ENCODE measurements at places on chromosomes 5 and 9.

GRCh38 chr5:26026044-26026443, 1012.3 kb downstream of the CDH9 start:
- DNase-seq, result no peak

- no peak for DNase-seq
Observed at GRCh38 chr5:54476682-54477081, 21.2 kb downstream of the HSPB3 start.

DNA sequence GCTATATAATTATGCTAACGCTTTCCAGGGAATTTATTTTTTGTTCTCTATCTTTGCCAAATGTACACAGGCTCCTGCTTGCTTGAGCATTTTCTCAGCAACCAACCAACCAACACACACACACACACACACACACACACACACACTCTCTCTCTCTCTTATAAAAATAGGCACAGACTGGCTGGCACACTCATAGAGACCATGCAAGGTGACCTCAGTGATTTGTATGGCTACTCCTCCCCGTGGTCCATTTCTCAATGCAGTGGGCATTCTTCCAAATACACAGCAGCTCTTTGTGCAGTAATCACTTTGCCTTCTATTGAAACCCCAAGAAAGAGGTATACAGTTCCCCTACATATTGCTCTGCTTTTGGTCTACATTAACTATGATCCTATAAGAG, 416.0 kb downstream of the MAN2A1 start:
- no peak for DNase-seq

- no peak for DNase-seq
Observed at GRCh38 chr9:88006511-88007290, 32.4 kb upstream of the CDK20 start.

DNA sequence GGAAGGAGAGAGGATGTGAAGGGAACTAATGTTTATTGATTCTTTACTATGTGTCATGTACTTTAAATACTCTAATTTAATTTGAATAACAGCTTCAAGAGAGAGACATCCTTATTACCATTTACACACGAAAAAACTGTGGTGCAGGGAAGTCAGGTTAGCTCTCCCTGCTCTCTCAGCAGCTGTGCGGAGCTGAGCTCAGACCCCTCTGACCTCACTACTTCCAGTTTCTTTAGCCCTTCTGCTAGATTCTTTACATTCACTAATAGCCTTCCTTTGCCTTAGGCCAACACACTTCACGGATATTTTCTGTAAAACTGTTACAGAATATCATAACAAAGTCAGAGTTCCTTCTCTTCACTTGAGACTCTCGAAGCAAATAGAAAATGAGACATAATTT, 131.3 kb upstream of the ARRDC3 start:
- DNase-seq, result no peak

- no peak for DNase-seq
Observed at GRCh38 chr5:165805756-165806155, 2300.3 kb downstream of the MAT2B start.

GRCh38 chr5:11247224-11247623, 486.2 kb upstream of the DAP start:
- no peak for DNase-seq

DNA sequence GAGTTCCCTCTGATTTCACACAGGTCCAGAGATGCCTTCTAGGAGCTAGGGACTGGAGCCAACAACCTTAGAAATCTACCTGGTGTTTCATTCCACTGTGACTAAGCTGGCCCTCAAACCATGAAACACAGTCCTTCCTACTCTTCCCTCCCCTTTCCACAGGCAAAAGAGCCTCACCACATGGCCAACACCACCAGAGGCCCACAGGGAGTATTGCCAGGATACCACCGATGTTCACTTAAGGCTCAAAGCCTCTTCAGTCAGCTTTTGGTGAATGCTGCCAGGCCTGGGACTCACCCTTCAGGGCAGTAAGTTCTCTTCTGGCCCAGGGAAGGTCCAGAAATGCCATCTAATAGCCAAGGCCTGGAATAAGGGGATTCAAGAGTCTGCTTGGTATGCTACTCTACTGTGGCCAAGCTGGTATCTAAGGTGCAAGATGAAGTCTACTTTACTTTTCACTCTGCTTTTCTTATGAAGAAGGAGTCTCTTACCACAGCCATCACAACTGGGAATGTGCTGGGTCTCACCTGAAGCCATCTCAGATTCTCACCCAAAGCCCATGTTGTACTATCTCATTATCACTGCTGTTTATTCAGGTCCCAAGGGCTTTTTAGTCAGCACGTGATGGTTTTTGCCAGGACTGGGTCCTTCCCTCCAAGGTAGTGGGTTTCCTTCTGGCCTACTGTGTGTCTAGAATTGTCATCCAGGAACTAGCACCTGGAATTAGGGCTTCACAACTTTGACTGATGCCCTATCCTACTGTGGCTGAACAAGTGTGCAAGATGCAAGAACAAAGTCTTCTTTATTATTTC, 1018.4 kb downstream of the TAF11L14 start:
- no peak for DNase-seq

- DNase-seq, result peak; percentile 87
Observed at GRCh38 chr5:132294728-132295504, 722 bp downstream of the SLC22A4 start.
